GM23338 (cell line): ENCODE measurements at places on chromosomes 3 and 15.

- no peak for DNase-seq
These were observed 6.2 kb upstream of the EPHA3 start for GRCh38 chr3:89101251-89101650.

- peak; percentile 21 for DNase-seq
These were observed 413.4 kb downstream of the ERC2 start for GRCh38 chr3:56054844-56055243.

DNA sequence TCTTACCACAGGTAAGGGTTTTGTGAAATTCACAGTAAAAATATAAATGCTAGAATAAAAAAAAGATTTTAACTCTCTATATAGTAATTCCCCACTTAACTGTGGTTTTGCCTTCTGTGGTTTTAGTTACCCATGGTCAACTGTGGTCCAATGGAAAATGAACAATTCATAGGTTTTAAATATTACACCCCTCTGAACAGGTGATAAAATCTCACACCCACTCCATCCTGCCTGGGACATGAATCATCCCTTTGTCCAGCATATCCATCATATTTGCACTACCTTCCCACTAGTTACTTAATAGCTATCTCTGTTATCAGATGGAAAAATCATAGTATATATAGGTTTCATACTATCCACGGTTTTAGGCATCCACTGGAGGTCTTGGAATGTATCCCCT lies 49.2 kb downstream of the HDGFL3 start:
- DNase-seq, result no peak

- peak; percentile 34 for DNase-seq
These were observed 11.1 kb upstream of the RTP2 start for GRCh38 chr3:187713504-187713903.

GRCh38 chr3:190621927-190622326 lies 108.0 kb downstream of the IL1RAP start:
- no peak for DNase-seq

GRCh38 chr15:73972984-73973682 lies 19.0 kb downstream of the STOML1 start:
- DNase-seq, result peak; percentile 95

DNA sequence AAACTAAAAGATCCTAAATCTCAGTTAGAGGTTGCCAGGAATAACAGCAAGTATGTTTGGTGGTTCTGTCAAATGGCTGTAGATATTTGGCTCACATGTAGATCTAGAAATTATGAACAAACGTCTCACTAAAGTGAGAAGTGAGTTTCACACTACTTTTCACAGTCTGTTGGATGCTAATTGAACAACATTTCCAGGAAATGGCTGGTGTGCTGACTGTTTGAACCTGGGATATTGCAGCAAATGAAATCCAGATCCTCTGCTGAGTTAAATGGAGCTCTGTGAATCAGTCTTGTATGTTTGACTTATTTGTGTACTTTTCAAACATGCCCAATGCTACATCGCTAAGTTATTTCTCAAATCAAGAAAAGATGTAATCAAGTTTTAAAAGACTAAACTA lies 21.3 kb upstream of the RSL24D1 start:
- DNase-seq, result no peak

DNA sequence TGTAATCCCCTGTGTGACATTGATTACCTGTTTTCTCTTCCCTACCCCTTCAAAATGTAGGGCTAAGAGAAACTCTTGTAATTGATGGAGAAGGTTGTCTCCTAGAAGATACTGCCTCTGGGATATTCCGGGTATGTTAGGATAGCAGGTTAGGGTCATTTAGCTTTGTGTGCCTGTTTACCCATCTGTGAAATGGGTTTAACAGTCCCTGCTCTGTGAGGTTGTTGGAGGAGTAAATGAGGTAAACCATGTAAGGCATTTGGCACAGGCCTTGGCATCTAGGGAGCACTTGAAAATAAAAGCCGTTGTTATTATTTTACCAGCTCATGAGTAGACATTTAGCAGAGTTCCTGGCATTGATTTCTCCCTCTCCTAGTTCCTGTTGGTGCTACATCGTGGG lies 16.4 kb downstream of the PTPRG start:
- DNase-seq, result no peak

- DNase-seq, result no peak
These were observed 134.0 kb upstream of the THRB start for GRCh38 chr3:24628523-24629258.

GRCh38 chr15:34776606-34777105 lies 18.7 kb downstream of the ACTC1 start:
- DNase-seq, result no peak

GRCh38 chr3:64921281-64922065 lies 233.7 kb upstream of the ADAMTS9 start:
- DNase-seq, result no peak

GRCh38 chr3:197224034-197224444 lies 74.4 kb downstream of the DLG1 start:
- peak; percentile 70 for DNase-seq

DNA sequence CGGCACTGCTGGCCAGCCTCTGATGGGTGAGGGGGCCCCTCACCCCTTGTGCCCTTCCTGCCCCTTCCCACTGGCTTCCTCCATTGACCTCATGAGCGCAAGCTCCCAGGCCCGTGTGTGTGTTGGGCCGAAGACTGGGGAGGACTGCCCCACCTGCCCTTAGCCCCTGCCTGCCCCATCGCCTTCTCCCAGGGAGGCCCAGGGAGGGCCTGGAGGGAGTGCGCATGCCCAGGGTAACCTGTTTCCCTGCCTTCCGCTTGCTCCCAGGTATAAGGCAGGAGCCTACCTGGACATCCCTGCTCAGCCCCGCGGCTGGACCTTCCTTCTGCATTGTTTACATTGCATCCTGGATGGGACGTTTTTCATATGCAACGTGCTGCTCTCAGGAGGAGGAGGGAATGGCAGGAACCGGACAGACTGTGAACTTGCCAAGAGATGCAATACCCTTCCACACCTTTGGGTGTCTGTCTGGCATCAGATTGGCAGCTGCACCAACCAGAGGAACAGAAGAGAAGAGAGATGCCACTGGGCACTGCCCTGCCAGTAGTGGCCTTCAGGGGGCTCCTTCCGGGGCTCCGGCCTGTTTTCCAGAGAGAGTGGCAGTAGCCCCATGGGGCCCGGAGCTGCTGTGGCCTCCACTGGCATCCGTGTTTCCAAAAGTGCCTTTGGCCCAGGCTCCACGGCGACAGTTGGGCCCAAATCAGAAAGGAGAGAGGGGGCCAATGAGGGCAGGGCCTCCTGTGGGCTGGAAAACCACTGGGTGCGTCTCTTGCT lies 8.8 kb downstream of the DLL4 start:
- DNase-seq, result peak; percentile 45

DNA sequence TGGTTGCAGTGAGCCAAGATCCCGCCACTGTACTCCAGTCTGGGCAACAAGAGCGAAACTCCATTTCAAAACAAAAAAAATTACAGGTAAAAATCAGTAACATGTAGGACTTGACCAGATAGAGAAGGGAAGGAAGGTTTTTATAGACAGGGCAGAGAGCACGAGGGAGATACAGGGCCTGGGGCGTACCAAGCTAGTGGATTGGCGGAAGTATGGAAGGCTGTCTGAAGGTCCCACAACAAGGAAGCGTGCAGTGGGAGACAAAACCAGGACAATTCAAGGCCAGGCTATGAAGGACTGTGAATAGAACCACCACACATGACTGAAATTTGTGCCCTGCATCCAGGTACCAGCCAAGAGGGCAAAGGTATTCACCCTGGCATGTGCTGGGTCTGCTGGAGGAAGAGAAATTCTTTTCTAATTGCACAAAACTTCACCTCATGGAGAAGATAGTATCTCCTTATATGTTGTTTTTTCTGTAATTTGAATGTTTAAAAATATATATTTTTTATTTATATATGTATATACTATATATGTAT lies 33.0 kb upstream of the BCL2A1 start:
- no peak for DNase-seq

- DNase-seq, result no peak
These were observed 124.2 kb downstream of the GHSR start for GRCh38 chr3:172323894-172324610.

GRCh38 chr15:88697276-88697675 lies 58.5 kb downstream of the ISG20 start:
- DNase-seq, result no peak

DNA sequence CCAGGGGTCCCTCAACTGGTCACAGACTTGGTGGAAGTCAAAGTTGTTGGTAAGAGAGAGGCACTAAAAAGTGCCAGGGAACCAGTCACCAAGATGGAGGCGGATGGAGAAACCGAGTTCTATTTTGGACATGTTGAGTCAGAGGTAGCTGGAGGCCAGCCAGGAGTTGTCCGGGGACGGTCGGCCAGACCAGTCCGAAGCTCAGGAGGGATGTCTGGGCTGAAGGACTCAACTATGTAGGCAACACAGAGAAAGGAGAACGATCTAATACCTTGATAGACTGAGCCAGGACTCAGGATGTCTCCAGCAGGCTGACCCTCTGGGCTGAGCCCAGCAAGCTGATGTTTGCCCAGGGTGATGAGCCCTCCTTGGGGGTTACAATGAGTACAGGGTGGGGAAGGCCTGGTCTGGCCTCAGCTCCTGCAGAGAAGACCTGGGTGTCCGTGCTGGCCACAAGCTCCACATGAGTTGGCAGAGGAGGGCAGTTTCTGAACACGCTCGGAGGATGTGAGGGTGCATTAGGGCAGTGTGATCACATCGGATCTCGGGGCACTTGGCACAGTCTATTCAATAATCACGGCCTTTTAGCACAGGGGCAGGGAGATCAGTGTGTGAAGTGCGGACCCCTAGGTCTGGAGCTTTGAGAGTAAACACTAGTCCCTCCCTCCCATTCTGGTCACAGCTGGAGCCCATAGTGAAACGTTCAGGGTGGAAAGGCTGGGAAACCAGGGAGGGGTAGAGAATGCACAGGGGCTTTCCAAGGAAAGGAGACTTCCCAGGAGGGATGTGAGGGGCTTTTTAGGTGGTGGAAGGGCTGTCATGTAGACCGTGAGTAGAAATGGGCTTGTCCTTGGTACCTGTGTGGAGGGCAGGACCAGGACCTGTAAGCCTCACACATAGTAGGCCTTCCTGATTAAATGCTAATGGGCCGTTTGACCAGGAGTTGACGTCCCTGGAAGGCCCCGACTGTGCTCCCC lies 111.9 kb downstream of the ETFA start:
- no peak for DNase-seq
